ENCODE measurements at places on chromosomes 12 and 14.

- no peak for ATAC-seq
Observed at GRCh38 chr12:132342251-132343227, 13.2 kb upstream of the GALNT9 start.

GRCh38 chr14:33950320-33951182 lies at the start of gene EGLN3:
Gene EGLN3, minus strand, starts transcription at chr14:33951074. Its CDS starts 322 bp downstream, at chr14:33950752.
- ATAC-seq: peak; percentile 96

- no peak for ATAC-seq
Observed at GRCh38 chr12:94571556-94571955, 78.8 kb downstream of the TMCC3 start.

- no peak for ATAC-seq
Observed at GRCh38 chr12:81079280-81080076, 1.6 kb downstream of the ACSS3 start.

GRCh38 chr12:47272412-47273190 lies 192.8 kb upstream of the AMIGO2 start:
- ATAC-seq: no peak

DNA sequence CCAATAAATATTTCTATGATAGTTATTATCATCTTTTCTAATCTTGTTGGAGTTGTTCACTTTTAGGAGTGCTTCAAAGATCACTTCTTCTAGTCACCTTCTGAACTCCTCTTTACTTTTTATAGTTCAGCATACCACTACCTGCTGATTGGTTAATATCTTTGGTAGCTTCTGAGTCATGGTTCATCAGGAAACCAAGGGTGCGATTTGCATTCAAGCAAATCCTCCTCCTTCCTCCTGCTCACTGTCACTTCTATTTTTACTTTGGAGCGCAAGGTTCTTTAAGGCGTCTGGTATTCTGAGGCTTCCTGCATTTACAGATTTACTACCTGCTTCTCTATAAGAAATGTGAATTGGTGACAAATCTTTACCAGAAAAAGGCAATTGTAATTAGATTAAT lies 24.0 kb downstream of the SYT1 start:
- ATAC-seq: no peak

DNA sequence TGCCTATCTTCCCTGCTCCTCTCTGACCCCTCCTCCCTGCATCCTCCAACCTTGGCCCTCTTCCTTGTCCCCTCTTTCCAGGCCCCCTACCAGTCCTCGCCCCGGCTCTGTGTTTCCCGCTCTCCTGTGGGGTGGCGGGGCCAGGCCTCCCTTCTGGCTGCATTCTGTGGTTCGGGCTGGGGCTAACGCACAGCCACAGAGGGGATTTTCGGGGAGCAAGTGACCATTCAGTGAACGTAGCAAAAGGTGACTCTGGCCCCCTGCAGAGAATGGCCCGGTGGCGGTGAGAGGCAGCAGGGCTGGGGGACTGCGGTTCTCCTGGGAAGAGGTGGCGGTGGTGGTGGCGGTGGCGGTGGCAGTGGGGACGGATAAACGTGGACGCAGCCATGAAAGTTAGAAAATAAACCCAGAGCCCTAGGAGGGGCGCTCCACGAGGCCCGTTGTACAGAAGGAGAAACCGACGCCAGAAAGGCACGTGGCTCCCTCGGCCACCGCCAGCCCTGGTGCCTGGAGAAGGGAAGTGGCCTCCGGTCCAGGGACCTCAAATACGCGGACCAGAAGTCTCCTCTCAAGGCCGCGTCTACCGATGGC lies 269.6 kb downstream of the ADGRD1 start:
- ATAC-seq: no peak

- no peak for ATAC-seq
Observed at GRCh38 chr12:130375296-130376287, 37.9 kb downstream of the PIWIL1 start.

DNA sequence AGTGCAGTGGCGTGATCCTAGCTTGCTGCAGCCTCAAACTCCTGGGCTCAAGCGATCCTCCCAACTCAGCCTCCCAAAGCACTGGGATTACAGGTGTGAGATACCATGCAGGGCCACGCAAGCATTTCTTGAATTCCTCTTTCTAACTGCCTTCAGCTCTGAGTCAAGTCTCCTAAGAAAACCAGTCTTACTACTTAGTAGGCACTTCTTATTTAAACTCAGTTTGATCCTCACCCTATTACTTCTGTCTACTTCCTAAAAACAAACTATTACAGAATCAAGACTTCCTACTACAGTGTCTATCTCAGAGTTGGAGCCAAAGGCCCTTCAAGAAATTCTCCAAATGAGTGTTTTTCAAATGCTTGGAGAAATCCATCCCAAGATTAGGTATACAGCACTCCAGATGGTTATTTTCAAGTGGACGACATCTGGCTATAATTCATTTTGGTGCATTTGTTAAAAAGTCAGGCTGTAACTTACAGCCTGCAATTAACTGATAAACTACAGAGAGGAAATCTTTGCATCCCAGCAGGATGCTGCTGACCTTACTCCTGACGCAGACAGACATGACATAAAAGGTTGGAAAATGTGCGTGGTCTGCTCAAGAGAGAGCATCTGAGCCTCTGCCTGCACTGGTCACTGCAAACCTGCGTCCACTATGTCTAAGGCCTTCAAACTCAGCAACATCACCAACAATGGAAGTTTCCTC lies 34.7 kb downstream of the SSH1 start:
- ATAC-seq: peak; percentile 76

- ATAC-seq: no peak
Observed at GRCh38 chr14:23523229-23524016, 28.1 kb downstream of the ZFHX2 start.

DNA sequence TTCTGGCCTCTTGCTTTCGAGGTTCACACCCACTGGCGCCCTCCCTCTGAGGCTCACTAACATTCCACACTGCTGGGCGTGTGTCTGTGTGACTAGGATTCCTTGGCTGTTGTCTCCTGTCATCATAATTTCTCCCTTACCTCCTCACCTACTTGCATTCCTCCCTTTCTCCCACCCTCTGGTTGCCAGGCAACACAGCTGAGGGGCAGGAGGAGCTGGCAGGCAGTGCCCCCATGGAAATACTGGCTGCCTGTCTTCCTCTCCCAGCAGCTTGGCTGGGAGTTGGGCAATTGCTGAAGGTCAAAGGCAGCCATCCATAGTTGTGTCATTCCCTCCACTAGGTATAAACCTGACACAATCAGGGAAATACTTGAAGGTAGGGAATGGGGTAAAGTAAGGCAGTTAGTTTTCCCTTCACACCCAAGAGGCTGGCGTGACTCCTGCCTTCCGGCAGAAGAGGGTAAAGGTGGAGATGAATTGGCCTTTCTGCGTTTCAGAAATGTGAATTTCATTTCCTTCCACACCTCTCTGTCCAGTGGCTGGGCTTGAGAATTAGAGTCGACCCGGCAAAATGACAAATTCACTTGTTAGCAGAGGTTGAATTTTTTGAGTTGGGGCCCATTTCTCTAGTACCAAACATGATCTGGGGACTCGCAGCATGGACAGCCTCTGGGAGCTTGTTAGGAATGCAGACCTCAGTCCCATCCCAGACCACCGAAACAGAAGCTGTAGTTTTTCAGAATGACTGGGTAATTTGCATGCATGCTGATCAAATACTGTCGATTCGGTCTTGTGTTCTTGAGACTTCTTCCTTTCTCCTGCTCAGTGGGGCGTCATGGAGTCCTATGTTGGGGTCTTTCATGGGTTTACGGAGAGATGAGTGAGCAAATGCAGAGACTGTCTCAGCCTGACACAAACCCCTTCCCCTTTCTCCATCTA lies 24.3 kb upstream of the EMP1 start:
- ATAC-seq: peak; percentile 22

GRCh38 chr14:83425138-83425537 lies 1891.5 kb upstream of the SEL1L start:
- ATAC-seq: no peak

- ATAC-seq: no peak
Observed at GRCh38 chr12:50195832-50196231, 28.7 kb upstream of the CERS5 start.

- ATAC-seq: peak; percentile 38
Observed at GRCh38 chr12:20950248-20950647, 139.7 kb downstream of the SLCO1B3 start.

DNA sequence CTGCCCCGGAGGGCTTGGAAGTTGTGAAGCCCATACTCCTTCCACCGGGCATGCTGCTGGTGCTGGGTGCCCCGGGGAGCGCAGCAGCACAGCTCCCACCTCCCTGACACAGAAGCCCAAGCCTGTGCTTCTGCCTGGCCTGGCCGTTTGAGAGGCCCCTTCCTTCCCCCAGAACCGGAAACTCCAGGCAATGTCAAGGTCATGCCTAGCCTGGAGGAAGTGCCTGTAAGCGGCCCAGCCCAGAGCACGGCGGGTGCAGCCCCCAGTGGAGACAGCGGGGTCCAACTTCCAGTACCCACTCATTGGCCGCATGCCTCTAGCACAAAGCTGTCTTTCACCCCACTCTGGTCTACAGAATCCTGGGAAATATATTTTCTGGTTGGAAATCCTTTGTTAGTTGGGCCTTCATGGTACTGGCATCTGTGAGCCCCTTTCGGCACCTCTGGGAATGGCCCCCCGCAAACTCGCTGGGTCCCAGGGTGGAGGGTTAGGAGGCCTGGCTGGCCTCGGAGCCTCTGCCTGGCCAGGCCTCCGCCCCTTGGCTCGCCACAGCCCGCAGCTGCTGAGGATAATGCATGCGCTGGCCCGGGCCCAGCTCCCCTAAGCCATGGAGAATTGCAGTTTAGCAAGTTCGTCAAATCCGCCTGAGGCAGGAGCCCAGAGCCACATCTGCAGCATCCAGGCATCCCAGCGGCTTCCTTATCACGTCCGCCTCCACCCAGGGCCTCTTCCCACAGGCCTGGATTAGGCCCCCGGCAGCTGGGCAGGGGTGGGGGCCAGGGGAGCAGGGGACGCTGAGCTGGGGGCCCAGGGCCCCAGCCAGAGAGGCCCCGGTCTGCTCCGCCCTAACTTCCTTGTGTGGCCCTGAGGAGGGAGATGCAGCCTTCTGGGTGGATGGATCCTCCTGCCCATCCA lies 48.9 kb upstream of the DLK1 start:
- ATAC-seq: peak; percentile 22

GRCh38 chr12:52833922-52834726 lies at the start of gene KRT79:
Gene KRT79, minus strand, starts transcription at chr12:52834311. Its CDS starts 51 bp downstream, at chr12:52834260.
- no peak for ATAC-seq

- no peak for ATAC-seq
Observed at GRCh38 chr14:102194856-102195255, 55.2 kb downstream of the WDR20 start.

- no peak for ATAC-seq
Observed at GRCh38 chr12:65998536-65999530, 131.7 kb downstream of the LLPH start.

DNA sequence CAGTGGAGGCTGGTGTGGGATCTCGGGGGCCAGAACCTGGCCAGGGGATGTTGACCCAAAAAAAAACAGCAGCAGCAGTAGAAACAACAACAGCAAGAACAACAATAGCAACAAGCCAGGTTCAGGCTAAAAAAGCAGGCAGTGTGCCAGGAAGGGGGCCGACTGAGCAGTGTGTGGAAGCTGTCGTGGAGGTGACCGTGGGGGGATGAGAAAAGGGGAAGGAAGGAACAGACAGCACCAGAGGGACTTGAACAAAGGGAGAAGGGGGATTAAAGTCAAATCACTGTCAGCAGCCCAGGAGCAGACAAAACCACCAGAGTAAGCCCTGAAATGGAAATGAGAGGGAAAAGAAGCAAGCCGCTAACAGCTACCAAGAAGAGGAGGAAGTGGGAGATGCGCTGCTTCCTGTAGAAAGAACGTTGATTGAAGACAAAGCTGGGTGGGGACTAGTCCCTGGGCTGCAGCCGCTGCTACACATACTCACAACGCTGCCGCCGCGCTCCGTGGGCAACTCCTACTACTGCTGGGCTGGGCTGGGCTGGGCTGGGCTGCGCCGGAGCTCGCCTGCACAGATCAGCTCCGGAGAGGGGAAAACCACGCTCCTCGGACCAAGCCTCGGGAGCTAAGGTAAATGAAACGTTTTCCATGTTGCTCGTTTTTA lies at the start of gene GNG2:
Gene GNG2 (plus strand): TSS at position 449 of the 661 bp plus-strand sequence. CDS start 90,067 bp downstream, outside the sequence.
- peak; percentile 97 for ATAC-seq

GRCh38 chr14:73741876-73742519 lies 27.8 kb upstream of the PNMA1 start:
- ATAC-seq: no peak

DNA sequence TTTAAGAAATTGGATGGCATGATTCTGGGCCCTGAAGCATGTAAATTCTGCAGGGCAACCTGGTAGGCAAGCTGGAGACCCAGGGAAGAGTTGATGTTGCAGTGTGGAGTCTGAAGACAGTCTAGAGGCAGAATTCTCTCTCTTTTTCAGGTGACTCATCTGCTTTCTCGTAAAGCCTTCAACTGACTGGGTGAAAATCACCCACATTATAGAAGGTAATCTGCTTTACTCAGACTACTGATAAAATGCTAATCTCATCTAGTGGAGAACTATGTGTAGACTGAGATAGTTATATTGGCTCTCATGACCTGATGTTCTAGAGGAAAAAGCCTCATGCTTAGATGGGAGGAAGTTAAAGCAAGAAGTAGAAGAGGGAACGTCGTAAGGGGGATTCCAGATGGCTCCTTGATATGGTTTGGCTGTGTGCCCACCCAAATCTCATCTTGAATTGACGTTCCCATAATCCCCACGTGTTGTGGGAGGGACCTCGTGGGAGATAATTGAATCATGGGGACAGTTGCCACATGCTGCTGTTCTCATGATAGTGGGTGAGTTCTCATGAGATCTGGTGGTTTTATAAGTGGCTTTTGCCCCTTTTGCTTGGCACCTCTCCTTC lies 723.8 kb downstream of the BCL11B start:
- ATAC-seq: no peak

- no peak for ATAC-seq
Observed at GRCh38 chr12:113463746-113464451, 7.8 kb downstream of the LHX5 start.

DNA sequence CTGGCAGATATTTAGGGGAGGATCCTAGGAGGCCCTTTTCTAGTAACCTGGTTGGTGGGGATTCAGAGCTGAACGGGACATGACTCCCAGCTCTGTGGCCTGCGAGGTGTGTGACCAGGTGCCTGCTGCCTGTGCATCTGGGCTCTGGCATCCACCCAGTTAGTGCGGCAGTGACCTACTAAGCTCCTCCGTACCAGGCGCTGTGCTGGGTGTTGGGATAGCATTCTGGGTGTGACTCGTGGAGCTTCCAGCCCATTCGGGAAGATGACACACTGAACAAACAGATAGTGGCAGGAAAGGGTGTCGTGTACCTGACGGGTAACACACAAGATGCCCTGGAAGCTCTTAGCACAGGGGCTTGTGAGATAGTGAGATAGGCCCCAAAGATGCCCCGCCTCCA lies 80.9 kb downstream of the ACACB start:
- no peak for ATAC-seq

DNA sequence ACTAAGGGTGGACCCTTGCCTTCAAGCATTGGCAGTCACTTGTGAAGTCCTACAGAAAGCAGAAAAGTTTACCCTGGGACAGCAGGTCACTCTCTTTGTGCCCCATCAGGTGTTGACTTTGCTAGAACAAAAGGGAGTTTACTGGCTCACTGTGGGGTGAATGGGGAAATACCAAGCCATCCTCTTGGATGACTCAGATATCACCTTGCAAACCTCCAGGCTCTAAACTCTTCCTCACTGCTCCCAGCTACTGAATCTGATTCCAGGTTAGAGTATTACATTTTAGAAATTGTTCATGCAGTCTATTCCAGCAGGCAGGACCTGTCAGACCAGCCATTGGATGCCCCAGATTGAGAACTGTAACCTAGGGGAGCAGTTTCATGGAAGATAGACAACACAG lies 7.3 kb upstream of the EDDM3B start:
- ATAC-seq: no peak

- ATAC-seq: no peak
Observed at GRCh38 chr12:112820796-112821195, 29.2 kb downstream of the RPH3A start.
